WTC11 (cell line): ENCODE measurements at places on chromosomes 6 and 20.

DNA sequence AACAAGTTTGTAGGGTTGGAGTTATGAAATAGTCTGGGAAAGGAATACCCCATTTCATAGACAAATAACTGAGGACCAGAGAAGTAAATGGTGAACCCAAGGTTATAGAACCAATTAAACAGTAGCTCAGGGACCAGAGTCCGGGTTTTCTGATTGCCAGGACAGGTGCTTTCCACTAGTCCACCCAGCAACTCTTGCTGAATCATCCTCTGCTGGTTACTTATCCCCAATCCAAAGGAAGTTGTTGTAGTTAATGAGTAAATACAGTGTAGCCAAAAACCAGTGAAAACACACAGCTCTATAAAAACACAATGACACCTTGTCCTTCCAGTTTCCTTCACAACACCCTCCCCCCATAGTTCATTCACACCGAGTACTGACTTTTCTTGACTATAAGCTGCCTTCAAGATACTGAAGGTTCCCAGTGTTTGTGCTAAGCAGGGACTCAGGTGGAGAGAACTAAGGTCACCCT, 766 bp upstream of the TINAG start:
- H3K4me1 ChIP-seq: peaks cover 9% of the 10 kb centered on the region
- H3K27ac ChIP-seq: 0 out of 2 replicates have a peak overlapping the region, but pooled peaks have one; percentile 14
- no peaks in the 10 kb centered on the region; the same call in 1 of the 2 replicates for H3K27me3 ChIP-seq
- no peaks in the 10 kb centered on the region for H3K36me3 ChIP-seq
- DNase-seq: no peak
- no peak overlapping the region for H3K4me3 ChIP-seq

DNA sequence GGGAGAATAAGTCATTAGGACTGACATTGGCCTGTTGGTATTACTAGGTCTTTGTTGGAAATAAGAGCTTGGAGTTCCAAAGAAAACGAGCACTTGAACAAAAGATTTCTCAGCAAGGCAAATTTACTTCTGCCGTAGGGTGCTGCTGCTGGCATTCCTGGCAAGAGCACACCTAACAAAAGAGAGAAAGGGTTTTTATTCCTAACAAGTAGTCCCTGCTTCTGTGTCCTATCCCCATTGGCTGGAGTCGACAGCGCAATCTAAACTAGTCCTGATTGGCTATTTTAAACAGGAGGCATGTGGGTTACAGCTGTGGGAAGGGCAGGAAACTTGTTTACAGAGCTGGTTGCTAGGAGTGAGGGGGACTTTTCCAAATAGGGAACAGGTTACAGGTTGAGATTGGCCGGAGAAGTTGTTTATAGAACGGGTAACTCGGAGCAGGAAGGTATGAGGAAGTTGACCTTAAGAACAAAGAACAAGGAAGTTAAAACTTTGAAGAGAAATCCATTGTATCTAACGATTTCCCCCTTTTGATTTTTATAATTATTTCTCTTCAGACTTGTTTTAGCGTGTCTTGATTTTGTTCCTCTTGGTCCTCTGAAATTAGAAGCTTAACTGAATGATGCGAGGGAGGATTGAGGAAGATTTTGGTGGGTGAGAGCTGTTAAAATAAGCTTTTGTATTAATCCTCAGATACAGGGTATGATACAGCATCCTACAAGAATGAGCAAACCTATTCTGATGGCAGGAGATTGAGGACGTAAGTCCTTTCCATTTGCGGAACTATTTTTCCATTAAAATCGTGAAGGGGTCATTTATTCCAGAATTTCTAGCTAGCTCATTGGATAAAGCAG, 3.4 kb upstream of the ZNFX1 start:
- H3K4me3 ChIP-seq: peak overlapping the region; percentile 100
- peaks cover 70% of the 10 kb centered on the region for H3K4me1 ChIP-seq
- peak; percentile 26 for DNase-seq
- H3K27ac ChIP-seq: peak overlapping the region; percentile 95
- no peaks in the 10 kb centered on the region; the same call in 1 of the 2 replicates for H3K27me3 ChIP-seq

- H3K27me3 ChIP-seq: no peaks in the 10 kb centered on the region
- no peak overlapping the region for H3K4me3 ChIP-seq
- H3K36me3 ChIP-seq: no peaks in the 10 kb centered on the region
Measured at GRCh38 chr20:36030149-36030548, 61.8 kb downstream of the CNBD2 start.

GRCh38 chr6:105769987-105770386, 316.1 kb upstream of the PRDM1 start:
- H3K27me3 ChIP-seq: no peaks in the 10 kb centered on the region
- no peak for DNase-seq
- H3K4me3 ChIP-seq: no peak overlapping the region
- H3K4me1 ChIP-seq: 0 out of 2 replicates have a peak, but pooled peaks cover 3% of the 10 kb centered on the region
- H3K36me3 ChIP-seq: peaks cover 4% of the 10 kb centered on the region; the same call in 1 of the 2 replicates
- H3K27ac ChIP-seq: no peak overlapping the region
